Glomerular endothelial cell (primary cell): ENCODE measurements at places on chromosomes 2 and 18.

DNA sequence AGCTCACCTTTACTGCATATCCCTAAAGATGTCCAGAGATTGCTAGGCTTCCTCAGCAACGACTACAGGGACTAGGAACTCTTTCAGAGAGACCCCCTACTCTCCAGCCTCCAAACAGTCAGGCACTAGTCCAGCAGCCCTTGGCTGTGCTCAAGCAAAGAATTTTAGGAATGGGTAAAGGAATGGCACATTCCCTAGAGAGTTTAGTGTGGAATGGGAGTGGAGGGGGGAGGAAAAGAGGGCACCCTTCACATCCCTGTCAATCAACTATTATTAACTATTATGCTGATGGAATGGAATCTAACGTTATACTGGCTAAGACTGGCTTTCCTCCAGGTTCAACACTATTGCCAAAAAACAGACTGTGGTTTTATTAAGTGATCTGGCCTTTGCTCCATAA, 64.8 kb downstream of the IKZF2 start:
- DNase-seq = no peak

DNA sequence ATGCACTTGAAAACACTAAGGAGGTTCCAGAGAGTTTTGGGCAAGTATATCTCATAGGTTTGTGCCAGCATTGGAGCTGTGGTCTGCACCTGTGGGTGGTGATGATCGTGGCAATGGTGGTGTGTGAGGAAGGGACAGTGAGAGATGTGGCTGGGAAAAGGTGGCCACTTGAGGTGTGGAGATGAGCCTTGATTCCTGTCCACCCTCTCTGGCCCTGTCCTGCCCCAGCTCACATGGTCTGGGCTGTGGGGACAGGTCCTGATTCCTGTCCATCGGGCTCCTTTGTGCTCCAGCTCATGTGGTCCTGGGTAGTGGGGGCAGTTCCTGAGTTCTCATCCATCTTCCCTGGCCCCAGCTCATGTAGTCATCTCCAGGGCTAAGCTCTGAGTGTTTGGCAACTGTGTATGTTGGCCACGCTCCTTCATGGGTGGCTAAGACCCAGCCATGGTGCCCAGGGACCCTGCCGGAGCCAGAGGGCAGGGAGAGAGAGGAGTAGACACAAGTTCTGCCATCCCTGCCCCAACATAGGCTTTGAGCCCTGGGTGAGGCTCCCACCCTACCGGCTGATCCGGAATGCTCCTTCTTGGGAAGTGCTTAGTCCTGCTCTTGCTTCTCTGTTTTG, 294.4 kb upstream of the HDAC4 start:
- DNase-seq = no peak

- no peak for DNase-seq
Observed at GRCh38 chr2:132416723-132417395, at the start of gene GPR39. Gene GPR39, plus strand, starts transcription at chr2:132416805.

DNA sequence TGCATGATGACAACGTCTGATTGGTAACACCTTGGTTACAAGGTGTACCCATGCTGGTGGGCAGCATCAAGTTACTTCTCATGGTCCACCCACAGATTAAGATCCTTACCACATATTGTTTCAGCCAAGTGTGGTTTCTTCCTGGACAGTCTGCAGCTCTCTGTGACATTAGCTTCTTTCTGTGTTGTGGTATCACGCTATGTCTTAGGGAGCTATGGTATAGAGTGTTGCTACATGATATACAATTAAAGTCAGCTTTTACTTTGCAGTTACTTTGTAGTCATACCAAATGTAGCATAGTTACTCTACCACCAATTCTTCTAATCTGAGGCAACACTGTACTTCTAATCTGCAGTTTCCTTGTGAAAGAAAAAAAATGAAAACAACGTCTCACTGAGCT, 48.8 kb downstream of the ZCCHC2 start:
- DNase-seq = no peak
